ENCODE measurements at places on chromosomes 5 and 9.

- DNase-seq = no peak
Measured at GRCh38 chr5:40198736-40199135, 481.0 kb upstream of the PTGER4 start.

DNA sequence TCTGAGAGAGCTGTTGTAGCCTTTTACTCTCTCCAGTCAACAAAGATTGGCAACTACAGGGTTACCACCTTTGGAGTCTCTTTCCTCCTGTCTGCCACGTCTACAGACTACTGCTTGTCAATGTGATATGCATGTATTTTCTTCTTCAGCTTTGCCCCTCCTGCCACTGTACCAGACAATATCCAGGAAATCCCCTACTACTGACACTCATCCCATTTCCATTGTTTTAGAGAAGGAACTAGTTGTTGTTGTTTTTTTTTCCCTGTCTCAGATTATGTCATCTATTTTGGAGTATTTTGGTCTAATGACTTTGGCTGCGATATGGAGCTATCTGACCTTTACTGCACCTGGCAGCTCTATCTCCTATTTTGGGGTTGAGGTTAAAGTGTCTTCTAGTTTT lies 50.1 kb upstream of the MACIR start:
- no peak for DNase-seq

GRCh38 chr5:167378894-167379723 lies 912.3 kb upstream of the WWC1 start:
- no peak for DNase-seq

DNA sequence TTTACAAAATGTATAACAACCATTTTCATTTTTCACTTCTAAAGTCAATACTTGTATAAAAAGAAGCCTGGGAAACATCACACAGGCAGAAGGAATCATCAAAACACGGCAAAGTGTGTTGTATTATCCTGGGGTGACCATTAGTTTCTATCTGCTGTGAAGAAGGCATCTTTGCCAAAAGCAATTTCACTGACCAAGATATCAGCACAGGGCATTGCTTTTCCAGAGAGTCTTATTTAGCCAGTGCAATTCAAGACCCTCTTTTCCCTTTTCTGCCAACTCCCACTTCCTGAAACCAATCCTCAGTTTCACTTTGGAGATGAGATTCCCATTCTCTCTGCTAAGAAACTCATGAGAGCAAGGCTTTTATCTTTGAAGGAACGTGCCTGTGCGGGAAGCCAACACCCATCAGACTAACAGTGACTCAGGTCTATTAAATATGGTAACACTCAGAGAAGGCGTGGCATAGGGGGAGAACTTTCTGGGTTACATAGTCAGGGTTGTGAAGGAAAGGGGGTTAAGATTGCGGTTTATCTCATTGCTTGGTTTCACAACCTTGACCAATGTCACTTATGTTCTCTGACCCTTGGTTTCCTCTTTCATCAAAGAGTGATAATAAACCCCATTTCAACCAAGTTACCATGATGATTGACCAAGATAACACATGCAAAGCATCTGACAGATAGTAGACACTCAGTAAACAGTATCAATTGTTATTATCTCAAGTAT lies 666.9 kb upstream of the KLF4 start:
- DNase-seq = no peak

DNA sequence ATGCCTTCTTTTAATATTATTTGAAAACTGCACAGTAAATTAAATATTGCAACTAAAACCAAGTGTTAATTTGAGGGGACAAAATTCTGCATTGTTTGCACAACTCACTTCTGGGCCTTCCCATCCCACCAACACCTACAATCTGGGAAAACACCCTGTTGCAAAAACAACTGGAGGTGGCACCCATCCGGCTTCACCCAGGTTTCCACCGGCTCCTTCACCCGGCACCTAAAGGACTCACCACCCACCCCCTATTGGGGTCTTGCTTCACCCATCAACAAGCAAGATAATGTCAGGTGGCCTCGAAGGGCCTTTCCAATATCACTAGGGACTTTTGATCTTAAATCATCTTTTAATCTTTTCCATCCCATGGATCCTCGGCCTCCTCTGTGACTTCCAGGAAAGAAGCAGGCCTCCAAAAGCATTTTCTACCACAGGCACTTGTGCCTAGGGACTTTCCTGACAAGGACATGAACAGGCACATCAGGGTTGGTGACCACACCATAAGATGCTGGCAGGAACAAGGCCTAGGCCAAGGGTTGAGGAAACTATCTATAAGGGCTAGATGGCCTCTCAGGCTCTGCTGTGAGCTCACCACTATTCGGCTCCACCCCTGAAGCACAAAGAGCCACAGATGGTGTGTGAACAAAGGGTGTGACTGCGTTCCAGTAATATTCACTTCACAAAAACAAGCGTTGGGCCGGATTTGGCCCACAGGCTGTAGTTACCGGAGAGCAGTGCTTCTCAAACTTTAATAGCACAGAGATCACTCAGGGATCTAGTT lies 205.1 kb downstream of the AUH start:
- DNase-seq = no peak

DNA sequence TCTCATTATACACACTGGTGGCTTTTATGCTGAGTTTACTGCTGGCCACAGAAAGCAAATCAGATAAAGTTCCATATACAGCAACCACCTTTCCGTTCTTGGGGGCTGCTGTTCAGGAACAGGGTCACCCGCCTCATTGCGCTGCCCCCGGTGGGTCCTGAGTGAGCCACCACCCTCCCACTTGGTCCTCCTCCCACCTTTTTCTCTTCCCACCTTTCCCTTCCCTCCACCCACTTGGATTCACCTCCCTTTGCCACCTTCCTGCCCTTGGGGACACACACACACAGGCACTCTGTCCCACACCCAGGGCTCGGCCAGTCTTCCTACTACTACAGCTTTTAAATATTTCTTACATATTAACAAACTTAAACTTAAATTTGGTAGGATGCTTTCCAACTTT lies 127.6 kb downstream of the WDR70 start:
- DNase-seq = no peak

- DNase-seq = no peak
Measured at GRCh38 chr9:132546148-132547051, 36.0 kb upstream of the BARHL1 start.

- no peak for DNase-seq
Measured at GRCh38 chr5:144950996-144951395, 780.3 kb downstream of the KCTD16 start.

- no peak for DNase-seq
Measured at GRCh38 chr5:14556015-14556414, 25.6 kb upstream of the OTULINL start.

- DNase-seq = no peak
Measured at GRCh38 chr5:39186722-39187539, 32.4 kb downstream of the FYB1 start.

DNA sequence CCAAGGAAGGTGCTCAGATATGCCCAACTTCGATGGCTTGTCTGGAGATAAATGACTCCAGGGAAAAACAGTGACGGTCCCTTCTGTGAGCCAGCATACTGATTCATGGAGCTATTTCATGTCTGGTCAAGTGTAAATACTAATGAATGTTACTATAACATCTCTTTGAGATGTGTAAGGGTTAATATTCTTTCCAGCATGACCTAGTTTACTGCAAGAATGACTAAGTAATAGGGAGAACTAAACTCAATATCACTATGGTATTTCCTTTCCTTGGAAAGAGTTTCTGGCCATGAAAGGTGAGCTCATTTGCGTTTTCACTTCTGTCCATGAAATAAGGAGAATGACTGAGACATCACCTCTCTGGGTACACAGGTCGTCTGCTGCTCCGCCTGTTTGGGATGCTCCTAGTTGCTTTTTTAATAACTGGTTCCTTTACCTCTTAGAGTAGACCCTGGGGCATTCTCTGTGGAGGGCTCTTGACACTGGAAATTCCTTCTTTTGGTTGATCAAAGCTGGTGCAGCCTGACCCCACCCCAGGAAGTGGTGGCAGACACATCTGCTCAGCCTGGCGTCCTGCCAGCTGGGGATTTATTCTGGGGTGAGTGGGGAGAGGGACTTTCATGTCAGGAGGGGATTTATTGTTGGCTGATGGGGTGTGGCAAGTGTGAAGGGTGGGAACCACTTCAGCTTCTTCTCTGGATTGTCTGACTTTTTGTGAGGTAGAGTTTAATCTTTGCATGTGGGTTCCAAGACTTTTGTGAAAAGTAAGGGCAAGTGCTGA lies 250.0 kb upstream of the MPDZ start:
- DNase-seq = no peak

GRCh38 chr9:106718936-106719335 lies 144.0 kb upstream of the ZNF462 start:
- no peak for DNase-seq

- DNase-seq = no peak
Measured at GRCh38 chr5:134436523-134437339, 25.1 kb upstream of the CDKN2AIPNL start.

- DNase-seq = no peak
Measured at GRCh38 chr5:152329207-152329606, 75.9 kb downstream of the NMUR2 start.

DNA sequence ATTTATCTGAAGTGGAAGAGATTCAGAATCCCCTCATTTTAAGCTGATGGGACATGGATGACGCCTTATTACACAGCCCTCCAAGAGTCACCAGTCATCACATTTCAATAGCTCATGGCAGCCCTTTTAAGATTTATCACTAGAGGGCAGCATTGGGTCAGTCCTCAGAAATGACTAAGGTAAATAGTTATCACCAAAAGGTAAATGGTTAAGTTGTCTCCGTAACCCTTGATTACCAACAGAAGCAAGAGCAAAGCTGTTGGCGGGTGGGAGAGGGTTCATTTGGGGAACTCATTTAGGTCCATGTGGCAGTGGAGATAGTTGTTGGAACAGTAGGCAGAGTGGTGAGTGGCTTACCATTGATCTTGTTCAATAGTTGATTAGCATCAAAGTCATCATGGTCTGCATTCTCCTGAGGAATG lies 12.0 kb upstream of the C9 start:
- peak; percentile 31 for DNase-seq

- DNase-seq = no peak
Measured at GRCh38 chr9:5110867-5111681, 74.4 kb downstream of the INSL6 start.

- no peak for DNase-seq
Measured at GRCh38 chr9:33498387-33498786, 24.7 kb upstream of the NOL6 start.

DNA sequence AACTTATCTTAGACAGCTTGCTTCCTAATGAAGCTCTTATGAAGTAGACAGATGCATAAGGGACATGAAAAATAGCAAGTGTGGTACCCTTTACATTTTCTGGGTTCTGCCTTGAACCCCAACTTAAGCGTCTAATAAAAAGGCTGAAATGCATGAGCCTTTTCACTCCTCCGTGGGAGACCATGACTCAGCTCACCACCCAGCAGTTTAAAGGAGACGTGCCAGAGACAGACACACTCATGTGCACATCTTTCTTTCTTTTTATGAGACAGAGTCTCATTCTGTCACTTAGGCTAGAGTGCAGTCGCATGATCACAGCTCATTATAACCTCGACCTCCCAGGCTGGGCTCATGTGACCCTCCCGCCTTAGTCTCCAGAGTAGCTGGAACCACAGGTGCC lies 22.3 kb downstream of the CTXN3 start:
- no peak for DNase-seq

GRCh38 chr5:57316798-57317327 lies 143.0 kb downstream of the GPBP1 start:
- peak; percentile 87 for DNase-seq

DNA sequence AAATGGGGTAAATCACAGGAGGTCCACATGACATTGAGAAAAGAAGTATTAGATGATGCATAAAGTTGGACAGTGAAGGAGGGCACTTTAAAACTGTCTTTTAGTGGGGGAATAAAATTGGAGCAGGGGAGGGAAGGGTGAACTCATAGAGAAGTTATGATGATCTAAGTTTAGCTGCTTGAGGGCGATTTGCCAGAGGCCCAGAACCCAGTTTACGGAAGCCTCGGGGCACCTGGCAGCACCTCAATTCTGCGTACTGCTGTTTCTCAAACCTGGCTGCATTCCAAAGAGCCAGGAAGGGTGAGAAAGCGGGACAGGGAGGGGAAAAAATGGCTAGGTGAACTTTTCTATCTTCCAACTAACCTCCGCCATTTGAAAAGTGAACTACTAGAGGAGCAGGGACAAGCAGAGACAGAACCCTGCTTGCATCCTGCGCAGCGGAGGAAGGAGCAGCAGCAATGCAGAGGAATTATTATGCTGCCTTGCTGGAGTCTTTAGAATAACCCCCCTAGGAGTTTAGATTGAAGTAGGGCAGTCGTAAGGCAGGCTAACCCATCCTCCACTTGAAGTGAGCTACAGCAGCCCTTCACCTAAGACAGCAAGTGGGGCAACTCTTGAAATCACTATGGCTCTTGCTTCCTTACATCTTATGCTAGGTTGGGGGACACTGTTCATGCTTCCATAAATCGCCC lies 316.8 kb downstream of the BRINP1 start:
- DNase-seq = no peak

DNA sequence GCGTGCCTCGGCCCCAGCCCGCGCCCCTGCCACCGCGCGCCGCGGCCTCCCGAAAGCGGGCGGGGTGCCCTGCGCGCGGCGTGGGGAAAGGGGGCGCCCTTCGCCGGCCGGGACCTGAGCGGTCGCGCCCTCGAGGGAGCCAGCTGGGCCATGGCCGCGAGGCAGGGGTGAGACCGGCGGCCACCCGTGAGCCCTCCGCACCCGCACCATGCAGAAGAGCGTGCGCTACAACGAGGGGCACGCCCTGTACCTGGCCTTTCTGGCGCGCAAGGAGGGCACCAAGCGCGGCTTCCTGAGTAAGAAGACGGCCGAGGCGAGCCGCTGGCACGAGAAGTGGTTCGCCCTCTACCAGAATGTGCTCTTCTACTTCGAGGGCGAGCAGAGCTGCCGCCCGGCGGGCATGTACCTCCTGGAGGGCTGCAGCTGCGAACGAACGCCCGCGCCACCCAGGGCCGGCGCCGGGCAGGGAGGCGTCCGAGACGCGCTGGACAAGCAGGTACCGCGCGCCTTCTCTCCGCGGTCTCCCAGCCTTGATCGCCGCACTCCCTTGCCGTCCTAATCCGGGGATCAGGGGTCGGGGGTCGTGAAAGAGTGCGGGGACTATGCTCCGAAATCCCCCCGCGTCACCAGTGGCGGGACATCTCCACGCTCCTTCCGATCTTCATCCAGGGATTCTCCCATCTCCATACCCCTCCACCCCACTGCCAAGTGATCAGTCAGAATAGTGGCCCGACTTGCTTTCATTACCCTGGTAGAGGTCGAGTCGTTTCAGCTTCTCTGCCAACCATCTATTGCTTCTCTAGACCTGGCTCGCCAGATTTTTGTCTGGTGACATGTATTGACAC lies 590 bp downstream of the RASGRF2 start:
- DNase-seq = no peak

- DNase-seq = no peak
Measured at GRCh38 chr5:106116682-106117081, 1554.1 kb downstream of the EFNA5 start.

GRCh38 chr5:89441965-89442364 lies 559.0 kb upstream of the MEF2C start:
- DNase-seq = no peak

Measured in HFF-Myc (cell line).